ENCODE measurements at places on chromosomes 1 and 21.
A peak's percentile ranks its signal among the peaks of the same experiment; 100 is the strongest.

GRCh38 chr1:8343464-8344001 is 25.6 kb downstream of the SLC45A1 start:
- DNase-seq: no peak

DNA sequence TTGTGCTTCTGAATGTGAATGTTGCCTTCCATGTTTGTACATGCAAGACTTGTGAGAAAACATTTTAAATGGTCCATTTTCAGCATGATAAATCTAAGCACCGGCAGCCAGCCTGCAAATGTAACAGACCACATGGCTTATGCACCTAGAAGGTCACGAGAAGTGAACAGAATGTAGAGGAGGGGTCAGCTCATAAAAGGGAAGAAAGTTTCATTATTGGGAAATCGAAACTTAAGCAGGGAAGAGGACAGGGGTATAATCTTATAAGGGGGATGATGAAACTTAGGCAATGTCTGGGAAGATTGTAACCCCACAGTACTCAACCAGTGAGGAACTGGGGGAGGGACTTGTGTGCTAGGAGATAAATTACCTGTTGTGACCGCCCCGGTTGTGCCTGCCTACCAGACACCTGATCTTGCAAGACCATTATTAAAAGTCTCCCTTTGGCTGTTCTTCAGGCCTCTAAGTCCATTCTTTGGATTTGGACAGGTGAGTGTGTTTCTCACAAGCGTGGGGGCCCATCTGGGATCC is 37.7 kb upstream of the VN1R5 start:
- no peak for DNase-seq

- DNase-seq: no peak
Measured at GRCh38 chr1:76465030-76465429, 390.5 kb downstream of the ST6GALNAC3 start.

DNA sequence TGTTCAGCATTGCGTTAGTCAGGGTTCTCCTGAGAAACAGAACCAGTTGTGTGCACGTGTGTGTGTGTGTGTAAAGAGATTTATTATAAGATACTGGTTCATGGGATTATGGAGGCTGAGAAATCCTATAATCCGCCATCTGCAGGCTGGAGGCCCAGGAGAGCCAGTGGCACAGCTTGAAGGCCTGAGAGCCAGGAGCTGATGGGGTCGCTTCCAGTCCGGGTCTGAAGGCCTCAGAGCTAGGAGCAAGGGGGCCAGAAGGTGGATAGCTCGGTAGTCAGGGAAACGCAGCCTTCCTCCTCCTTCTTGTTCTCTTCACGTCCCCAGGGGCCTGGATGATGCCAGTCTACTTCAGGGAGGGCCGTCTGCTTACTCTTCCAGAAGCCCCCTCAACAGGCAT is 37.7 kb downstream of the FAAP20 start:
- no peak for DNase-seq

GRCh38 chr1:60036856-60037460 is 36.6 kb downstream of the C1orf87 start:
- no peak for DNase-seq

DNA sequence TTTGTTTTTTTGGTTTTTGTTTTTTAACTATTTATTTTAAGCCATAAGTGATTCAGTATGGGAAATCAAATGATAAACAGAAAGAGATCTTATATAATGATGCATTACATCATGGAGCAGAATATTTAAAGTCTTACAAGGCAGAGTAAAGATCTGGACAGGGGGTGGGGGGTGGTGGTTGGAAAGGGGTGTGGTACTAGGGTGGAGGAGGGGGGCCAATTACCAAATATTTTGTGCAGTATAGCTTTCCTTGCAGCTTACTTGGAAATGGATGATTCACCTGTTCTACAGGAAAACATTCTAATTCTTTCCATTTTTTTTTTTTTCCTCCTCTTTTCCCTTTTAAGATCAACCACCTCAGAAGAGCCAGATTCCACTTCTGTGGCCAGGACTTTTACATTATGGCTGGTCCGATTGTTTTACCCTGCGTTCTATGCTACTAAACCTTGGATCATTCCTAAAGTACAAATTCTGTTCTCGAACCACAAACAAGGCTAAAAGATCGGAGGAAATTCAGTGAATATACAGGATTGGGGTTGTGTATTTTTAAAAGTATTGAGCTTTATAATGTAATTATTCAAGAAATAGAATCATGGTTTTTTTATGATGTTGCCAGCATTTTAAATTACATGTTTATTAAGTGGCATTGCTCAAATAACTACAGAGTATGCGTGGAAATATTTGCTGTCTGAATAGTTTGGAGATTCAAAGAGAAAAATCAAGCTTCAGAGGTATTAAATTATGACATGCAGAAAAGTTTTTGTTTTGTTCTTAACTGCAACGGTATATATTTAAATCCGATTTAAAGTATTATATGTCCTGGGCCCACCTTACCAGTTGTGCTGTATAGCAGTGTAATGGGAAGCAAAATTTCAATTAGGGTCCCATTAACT is 859.5 kb downstream of the USP25 start:
- no peak for DNase-seq

DNA sequence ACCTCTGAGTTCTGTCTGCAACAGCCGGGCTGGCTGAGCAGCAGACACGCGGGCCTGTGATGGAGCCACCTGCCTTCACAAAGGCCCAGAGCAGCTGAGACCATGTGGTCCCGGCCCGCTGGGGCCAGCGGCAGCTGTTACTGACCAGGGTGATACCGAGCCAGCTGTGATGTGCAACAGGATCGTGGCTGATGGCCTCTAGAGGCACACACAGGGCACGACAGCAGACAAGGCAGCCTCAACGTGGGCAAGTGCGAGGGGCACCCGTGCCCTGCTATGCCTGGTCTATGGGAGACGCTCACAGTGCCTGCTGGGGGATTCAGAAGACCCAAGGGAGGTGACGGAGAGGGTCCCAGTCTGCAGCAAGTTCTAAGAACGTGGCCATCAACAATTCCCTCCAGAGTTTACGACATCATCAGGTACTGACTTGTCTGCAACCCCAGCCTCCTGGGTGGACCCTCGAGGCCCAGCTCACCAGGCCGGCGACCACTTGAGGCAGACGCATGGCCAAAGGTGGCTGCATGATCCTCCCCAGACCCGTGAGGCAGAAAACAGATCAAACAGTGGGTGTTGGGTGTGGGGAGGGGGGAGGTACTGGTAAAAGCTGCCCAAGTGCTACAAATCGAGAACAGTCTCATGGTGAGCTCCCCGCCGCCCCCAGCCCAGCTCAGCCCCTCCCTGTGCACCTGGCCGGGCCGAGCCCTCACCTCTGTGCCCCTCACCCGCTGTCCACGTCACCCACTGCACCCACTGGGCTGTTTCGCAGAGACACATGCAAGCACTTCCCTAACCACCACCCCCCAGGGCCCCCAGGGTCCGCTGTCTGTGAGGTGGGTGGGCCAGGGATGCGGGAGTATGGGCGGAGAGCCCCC is 6.0 kb downstream of the POFUT2 start:
- DNase-seq: no peak

- DNase-seq: no peak
Measured at GRCh38 chr1:163459539-163459938, 137.8 kb downstream of the NUF2 start.

DNA sequence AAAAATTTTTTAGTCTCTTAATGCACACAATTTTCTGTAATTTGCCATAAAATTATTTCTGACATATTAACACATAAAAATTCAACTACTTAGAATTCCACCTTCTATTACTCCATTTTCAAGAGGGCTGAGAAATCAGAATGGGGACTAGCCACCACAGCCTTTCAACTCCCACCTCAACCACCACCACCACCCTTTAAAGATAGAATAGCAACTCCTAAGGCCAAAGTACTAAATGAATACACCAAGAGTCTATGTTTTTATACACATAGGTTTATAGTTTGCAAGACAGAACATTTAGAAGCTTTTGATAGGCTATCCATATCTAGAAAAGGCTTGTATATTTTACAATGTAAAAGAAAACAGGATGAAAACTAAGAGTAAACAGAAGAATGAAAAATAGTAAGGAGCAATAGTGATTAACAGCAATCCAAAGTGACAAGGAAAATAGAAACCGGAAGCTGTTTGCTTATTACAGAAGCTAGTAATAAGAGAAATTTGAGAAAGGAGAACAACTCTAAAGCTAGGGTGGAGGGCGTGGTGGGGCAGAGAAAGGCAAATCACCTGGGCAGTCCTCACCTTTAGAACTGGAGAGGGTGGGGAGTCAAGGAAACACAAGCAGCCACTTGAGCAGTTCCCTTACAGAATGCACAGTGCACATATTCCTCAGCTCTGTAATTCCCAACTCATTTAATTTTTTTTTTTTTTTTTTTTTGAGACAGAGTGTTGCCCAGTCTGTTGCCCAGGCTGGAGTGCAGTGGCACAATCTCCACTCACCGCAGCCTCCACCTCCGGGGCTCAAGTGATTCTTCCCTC is 27.7 kb downstream of the EPS15 start:
- peak; percentile 54 for DNase-seq

- no peak for DNase-seq
Measured at GRCh38 chr1:112322018-112322417, 74.0 kb upstream of the CTTNBP2NL start.

GRCh38 chr1:224095339-224095738 is 18.6 kb upstream of the FBXO28 start:
- DNase-seq: no peak

DNA sequence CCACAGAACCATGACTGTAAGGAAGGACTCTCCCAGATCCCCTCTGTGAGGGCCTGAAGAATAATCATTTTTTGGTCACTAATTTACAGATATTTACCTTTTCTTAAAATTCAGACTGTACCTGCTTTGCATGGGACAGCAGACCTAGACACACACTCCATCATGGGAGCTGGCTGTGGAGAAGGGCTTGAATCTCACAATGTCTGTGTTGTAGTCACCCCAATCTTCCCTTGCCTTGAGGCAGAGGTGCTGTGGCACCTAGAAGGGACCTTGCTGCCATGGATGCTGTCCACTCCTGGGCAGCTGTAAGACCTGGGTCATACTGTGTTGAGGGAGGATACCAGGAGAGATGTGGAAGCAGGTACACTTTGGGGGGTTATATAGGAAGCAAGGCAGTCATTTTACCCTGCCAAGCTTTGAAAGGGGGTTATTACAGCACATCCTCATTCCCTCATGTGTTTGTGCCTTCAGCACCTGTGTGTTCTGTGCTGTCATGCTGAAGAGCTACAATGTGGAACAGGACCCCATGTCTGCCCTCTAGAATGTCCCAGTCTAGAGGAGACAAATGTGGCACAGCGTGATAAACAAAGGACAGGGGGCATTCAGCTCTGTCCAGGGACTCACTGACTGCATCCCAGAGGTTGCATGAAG is 27.1 kb downstream of the TRAF5 start:
- no peak for DNase-seq

DNA sequence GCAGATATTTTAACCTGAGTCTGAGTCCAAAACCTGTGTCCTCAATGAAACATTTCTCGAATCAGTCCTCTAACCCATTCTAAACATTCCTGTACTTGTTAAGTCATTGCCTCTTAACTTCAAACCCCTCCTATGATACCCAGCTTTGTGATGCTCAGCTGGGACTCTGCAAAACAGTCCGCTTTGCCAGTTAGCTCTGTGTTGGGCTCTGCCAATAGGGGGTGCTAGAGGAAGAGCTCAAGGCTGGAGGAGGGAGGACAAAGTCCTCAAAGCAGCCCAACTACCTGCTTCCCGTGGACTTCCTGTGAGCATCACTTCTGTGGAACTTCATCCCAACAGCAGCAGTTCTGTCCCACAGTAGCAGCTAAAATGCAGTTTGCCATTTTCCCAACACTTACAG is 38.1 kb upstream of the SYT14 start:
- DNase-seq: no peak

DNA sequence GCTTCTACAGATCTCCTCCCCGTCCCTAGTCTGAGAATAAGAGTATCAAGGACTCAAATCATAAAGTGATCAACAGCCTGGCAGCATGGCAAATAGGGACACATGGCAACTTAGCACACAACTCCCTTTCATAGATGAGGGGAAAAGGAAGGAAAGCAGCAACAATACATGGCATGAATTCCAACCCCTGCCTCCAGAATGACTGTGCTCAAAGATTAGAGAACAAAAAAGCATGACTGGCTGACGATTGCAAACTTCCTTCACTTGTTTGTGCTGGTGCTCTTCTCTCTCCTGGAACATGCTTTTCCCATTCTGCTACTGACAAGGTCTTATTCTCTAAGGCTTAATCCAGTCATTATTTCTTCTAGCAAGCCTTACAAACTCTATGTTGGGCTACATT is 11.5 kb downstream of the KTI12 start:
- no peak for DNase-seq

GRCh38 chr1:68268896-68269483 is 36.7 kb upstream of the WLS start:
- DNase-seq: no peak

DNA sequence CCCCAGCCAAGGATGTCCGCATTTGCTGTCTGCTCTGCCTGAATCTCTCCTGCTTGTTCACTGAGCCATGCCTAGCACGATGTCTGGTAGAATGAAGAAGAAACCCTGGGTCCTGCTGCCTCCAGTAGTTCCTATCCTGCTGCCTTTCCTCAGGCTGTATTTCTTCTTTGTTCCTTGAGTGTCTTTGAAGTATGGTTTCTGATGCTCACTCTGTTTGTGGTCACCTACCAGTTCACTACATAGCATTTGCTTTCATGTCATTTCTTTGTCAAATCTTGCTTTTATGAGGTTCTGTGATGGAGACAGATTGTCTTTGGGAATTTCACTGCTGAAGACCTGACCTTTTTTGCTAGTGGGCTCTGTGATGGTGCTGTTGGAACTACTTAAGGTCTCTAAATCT is 5.9 kb downstream of the UCK2 start:
- no peak for DNase-seq

DNA sequence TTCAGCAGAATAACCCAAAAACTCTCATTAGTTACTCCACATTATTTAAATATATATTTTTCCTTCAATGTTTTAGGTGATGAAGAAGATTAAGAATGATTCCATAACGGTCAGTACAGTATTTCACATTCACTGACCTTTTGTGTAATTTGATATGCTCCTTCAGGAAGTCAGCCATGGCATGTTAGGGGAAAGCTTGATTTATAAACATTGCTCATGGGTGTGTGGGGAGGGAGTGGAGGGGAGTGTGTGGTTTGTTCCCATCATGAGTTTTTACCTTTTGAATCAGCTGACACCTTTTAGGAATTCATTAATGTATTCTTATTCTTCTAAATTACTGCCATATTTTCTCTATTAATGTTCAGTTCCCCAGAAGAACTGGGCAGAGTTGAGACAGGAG is 240.2 kb downstream of the ATG4C start:
- no peak for DNase-seq

GRCh38 chr1:227886993-227887696 is 60.6 kb downstream of the WNT9A start:
- DNase-seq: no peak
